ENCODE measurements at places on chromosomes 1 and 21. TPM values are rescaled to one million over a fixed set of nuclear protein-coding genes. Genes with fewer than 3 reads are reported as not detected.
A peak's percentile ranks its signal among the peaks of the same experiment; 100 is the strongest.

GNG4 gene
- polyA plus RNA-seq = 6.8 TPM

OXCT2 gene
- polyA plus RNA-seq = 3.4 TPM

FAM167B gene
- 1.4 TPM for polyA plus RNA-seq

TNFSF4 gene
- 0.22 TPM for polyA plus RNA-seq

ANKRD65 gene
- 1.1 TPM for polyA plus RNA-seq

FCGR1A gene
- 0.59 TPM for polyA plus RNA-seq

SPOCD1 gene
- not detected for polyA plus RNA-seq

LCE2B gene
- polyA plus RNA-seq = not detected

PARK7 gene
- 239 TPM for polyA plus RNA-seq

HOOK1 gene
- polyA plus RNA-seq = 7.8 TPM

C1QA gene
- polyA plus RNA-seq = 25.7 TPM

NMNAT1 gene
- 12.1 TPM for polyA plus RNA-seq

RCOR3 gene
- 38.7 TPM for polyA plus RNA-seq

DISP1 gene
- polyA plus RNA-seq = 2.7 TPM

MRPL39 gene
- polyA plus RNA-seq = 31.1 TPM

RGS18 gene
- polyA plus RNA-seq = 4.9 TPM

OTUD7B gene
- 16.8 TPM for polyA plus RNA-seq

SYCP1 gene
- not detected for polyA plus RNA-seq

AADACL3 gene
- not detected for polyA plus RNA-seq

FRRS1 gene
- polyA plus RNA-seq = 0.81 TPM

DISP3 gene
- polyA plus RNA-seq = not detected

SMCP gene
- polyA plus RNA-seq = not detected

DNA sequence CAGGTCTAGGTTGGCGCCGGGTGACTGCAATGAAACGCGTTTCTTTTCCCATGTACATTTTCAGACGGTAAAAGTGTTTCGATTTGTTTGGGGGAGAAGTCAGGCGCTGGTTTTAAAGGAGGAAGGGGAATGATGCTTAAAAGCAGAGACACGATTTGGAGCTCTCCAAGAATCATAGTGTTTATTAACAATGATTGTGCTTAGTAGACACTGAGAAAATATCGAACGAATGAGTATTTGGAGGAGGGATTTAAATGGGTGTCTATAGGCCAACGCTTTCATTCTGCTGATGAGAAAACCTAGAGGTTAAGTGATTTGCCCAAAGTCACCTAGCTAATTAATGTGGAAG is 36.9 kb upstream of the JAK1 start:
- no peak for DNase-seq

- no peak for DNase-seq
Observed at GRCh38 chr1:18257778-18258177, 150.2 kb downstream of the IGSF21 start.

DNA sequence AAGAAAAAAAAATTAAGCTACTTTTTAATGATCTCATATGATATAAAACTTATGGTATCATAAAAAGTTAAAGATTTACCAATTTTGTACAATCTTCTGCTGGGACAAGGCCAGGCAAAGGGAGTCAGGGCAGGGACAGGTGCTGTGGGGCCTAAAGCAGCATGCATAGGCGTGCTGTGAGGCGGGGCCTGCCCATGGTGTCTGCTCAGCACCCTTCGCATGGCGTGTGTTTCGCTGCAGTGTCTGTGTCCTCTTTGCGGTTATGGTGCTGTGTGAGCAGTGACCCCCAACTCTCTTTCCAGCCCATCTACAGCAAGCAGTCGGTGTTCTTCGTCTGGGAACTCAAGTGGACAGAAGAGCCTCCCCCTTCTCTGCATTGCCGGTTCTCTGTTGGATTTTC is 13.4 kb upstream of the PWP2 start:
- DNase-seq = peak; percentile 78

- DNase-seq = no peak
Observed at GRCh38 chr1:71717186-71717585, 565.2 kb downstream of the NEGR1 start.

DNA sequence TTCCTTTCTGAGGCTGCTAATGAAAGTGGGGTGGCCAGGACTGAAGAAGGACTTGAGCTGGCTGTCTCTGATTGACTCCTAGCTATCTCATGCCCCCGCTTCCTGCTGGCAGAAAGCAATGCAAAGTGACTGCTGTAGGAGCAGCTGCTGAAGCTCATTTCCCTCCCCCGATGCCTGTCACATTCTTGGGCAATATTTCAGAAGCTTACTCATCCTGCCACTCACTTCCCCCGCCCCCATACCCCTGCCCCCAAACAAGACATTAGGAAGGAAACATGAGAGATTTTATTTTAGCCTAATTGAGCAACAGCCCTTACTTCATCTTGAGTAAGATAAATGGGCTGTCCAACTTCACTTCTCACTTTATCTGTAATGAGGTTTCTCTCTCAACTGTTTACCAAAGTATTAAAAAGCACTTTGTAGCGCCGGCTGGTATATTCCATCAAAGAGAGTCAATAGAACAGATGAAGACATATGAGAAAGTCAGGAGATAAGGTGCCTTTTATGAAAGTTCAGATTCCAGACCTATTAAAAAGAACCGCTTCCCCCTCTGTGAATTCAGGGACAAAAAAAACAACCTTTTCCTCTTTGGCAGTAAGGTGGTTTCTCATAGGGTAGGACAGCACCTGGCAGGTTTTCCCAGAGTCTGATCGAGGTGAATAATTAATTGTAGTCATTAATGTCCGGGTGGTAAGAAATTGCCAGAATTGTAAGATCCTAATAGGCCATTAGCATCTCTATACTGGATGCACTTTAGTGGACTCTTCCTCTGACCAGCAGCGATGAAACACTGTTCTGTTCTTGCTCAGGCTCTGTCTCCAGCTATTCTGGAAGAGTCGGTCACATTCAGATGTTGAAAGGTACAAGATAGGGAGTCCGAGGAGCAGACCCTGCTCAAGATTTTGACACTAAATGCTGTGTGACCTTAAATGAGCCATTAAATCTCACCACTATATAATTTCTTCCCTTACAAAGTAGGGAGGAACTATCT is 70.2 kb downstream of the SH3GLB1 start:
- DNase-seq = peak; percentile 49

- DNase-seq = no peak
Observed at GRCh38 chr1:116457946-116458604, 85.0 kb downstream of the ATP1A1 start.

- DNase-seq = peak; percentile 62
Observed at GRCh38 chr1:24477309-24477708, 25.3 kb upstream of the RCAN3 start.

GRCh38 chr1:198481661-198482060 is 58.8 kb downstream of the ATP6V1G3 start:
- DNase-seq = no peak

- DNase-seq = no peak
Observed at GRCh38 chr1:150182247-150182646, 32.5 kb downstream of the PLEKHO1 start.

GRCh38 chr1:75522389-75522788 is 88.5 kb downstream of the SLC44A5 start:
- DNase-seq = no peak

DNA sequence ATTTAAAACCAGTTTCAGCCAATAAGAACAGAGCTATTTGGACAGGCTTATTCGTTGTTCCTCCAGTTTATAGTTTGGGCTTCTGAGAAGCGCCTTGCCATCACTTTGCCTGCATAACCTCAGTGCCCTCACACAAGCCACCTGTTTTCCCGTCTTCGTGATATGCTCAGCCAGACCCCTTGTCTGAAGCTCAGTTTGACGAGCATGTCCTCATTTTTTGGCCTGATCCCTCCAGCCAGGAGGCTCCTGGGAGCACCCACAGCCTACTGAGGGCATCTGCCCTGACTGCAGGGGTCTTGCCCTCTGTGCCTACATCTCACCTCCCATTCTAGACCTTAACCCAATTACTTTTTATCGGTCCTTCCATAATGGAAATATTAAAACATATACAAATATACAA is 95.3 kb downstream of the ADARB1 start:
- DNase-seq = no peak

- DNase-seq = peak; percentile 32
Observed at GRCh38 chr1:38727684-38728584, 131.6 kb downstream of the RRAGC start.

- DNase-seq = no peak
Observed at GRCh38 chr1:99776120-99776519, 9.7 kb upstream of the FRRS1 start.

GRCh38 chr1:151501474-151501873 is 9.7 kb upstream of the CGN start:
- DNase-seq = peak; percentile 83

GRCh38 chr1:160761046-160761445 is 22.0 kb downstream of the SLAMF7 start:
- DNase-seq = no peak

- no peak for DNase-seq
Observed at GRCh38 chr1:20152599-20152930, 13.4 kb downstream of the PLA2G2F start.

GRCh38 chr1:108050911-108051629 is 86.1 kb upstream of the VAV3 start:
- DNase-seq = no peak

DNA sequence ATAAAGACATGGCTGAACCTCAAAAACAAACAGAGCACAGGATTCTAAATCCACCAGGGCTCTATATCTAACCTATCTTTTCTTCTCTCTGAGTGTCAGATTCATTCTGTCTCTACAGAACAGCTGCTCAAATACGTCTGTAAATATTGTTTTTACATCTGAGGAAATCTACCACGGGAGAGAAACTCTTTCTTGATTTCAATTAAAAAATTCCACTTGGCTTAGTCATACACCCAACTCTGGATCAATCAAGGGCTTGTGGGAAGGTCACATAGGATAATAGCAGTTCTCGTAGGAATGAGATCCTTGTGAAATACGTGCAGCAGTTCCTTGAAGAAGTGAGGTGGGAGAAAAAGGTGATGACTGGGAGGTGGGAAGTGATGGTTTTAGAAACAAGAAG is 1355.7 kb upstream of the ADGRL2 start:
- DNase-seq = no peak

- peak; percentile 16 for DNase-seq
Observed at GRCh38 chr1:200231787-200232231, 178.0 kb downstream of the ZNF281 start.

- peak; percentile 67 for DNase-seq
Observed at GRCh38 chr1:51491166-51491981, 27.7 kb downstream of the EPS15 start.

- DNase-seq = peak; percentile 23
Observed at GRCh38 chr1:67336157-67336556, 28.5 kb downstream of the IL12RB2 start.

GRCh38 chr21:25885880-25886279 is 151.1 kb downstream of the GABPA start:
- no peak for DNase-seq

- no peak for DNase-seq
Observed at GRCh38 chr1:201069636-201070035, 42.6 kb downstream of the CACNA1S start.

GRCh38 chr1:83055391-83056170 is 943.4 kb downstream of the TTLL7 start:
- no peak for DNase-seq

DNA sequence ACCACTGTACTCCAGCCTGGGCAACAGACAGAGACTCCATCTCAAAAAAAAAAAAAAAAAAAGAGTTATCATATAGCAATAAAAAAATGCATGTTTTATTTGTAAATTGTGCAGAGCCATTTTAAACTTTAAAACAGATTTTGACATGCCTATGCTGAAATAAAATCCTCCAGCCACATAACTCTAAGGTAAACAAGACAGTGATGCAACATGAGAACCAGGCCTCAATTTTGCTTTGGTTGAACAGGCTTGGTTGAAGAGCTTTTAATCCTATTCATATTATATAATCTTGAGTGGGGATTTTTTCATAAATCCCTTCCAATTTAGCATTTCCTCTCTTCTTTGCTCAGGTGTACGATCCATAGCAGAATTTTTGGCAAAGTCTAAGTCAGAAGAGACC is 26.1 kb downstream of the ARMH1 start:
- DNase-seq = no peak

- DNase-seq = no peak
Observed at GRCh38 chr1:30870035-30870434, 38.5 kb downstream of the SDC3 start.

- no peak for DNase-seq
Observed at GRCh38 chr1:202320081-202320405, 21.7 kb downstream of the UBE2T start.

DNA sequence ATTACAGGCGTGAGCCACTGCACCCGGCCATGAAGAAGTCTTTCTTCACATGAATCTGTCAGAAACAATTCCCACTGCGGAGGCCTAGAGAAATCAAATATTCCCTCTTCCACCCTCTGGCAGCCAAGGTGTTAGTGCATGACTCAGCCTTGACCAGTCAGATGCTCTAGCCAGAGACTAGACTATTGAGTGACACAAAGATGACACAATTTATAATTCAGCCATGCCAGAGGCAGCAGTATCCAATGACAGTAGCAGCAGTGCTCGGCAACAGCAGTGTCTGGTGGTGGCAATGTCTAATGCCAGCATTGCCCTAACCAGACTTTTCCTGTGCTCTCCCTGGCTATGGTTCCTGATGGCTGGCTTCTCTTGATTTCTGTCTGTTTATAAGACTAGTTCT is 8.7 kb downstream of the CTXND2 start:
- no peak for DNase-seq

DNA sequence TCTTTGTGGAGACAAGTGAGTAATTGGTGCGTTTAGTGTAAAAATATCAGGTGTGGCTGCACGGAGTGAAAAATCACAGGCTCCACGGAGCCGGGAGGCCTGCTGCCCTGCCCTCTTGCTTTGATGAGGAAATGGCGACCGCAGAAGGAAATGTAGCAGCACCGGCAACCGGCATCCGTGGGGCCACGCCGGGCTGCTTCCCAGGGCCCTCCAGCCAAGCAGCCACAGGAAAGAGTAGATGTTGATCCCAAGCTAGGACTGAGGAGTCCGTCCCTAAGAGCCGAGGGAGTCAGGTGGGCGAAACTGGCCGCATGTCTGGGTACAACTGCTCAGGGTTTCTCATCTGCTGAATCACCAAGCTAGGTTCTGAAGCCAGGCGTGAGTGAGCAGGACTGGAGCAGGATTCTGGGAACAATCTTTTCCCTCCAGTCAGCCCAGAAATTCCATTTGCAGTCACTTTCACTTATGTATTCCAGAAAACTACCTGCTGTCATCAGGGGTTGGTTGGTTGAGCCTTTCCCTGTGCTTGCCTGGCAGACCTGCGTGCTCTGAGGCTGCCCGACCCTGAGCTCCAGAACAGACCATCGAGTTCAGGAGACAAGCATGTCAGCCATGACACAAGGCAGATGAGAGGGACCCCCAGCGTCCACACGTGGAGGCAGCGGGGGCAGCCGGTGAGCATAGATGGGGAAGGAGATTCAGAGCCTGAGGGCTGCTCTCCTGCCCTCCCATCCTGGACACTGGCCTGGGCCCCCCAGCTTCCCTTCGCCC is 5.8 kb upstream of the ITGB2 start:
- DNase-seq = no peak
